ENCODE measurements at places on chromosomes 16 and 17.

GRCh38 chr17:10077561-10078299, 120.7 kb downstream of the GAS7 start:
- DNase-seq, result no peak

GRCh38 chr16:13845232-13845631, 74.7 kb upstream of the ERCC4 start:
- no peak for DNase-seq

DNA sequence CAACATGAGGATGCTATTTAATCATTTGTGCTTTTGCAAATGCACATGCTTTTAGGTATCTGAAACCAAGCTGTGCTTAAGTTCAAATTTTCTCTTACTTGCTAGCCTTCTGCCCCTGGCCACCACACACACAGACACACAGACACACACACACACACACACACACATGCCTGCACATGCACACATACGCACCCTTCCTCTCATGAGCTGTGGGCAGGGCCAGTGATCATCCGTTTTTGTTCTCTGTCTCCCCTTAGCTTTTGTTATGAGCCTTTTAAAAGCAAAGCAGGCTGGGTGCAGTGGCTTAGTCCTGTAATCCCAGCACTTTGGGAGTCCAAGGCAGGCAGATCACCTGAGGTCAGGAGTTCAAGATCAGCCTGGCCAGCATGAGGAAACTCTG, 34.2 kb downstream of the CD300LF start:
- no peak for DNase-seq

DNA sequence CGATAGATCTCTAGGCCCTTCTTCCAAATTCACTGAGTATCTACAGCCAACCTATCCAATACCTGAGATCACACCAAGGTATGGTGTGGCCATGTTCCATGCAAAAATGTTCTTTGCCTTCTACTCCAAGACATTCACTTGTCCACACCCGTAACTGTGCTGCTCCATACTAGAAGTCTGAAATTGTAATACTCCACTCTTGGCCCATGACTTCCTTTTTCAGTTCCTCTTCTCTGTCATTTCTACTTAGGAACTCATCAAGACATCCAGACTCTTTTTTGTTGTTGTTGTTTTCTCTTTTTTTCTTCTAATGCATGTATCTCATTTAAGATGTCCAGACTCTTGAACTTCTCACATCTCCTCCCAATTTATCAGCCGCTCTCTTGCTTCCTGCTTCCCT, 42.5 kb upstream of the KSR1 start:
- DNase-seq, result no peak

- DNase-seq, result no peak
Observed at GRCh38 chr17:21200590-21201297, 13.2 kb downstream of the TMEM11 start.

GRCh38 chr17:33199571-33200510, 93.3 kb downstream of the ASIC2 start:
- DNase-seq, result no peak

All from stimulated activated CD4-positive, alpha-beta T cell treated with anti-CD3 and anti-CD28 coated beads, Interleukin-1b, Interleukin-23, amount 100 ng/mL, for 1 hour (primary cell).